ENCODE measurements at places on chromosomes 12 and 14. TPM values are rescaled to one million over a fixed set of nuclear protein-coding genes. Genes with fewer than 3 reads are reported as not detected.

- DNase-seq, result no peak
Measured at GRCh38 chr14:77804592-77804991, 4.7 kb downstream of the ADCK1 start.

DNA sequence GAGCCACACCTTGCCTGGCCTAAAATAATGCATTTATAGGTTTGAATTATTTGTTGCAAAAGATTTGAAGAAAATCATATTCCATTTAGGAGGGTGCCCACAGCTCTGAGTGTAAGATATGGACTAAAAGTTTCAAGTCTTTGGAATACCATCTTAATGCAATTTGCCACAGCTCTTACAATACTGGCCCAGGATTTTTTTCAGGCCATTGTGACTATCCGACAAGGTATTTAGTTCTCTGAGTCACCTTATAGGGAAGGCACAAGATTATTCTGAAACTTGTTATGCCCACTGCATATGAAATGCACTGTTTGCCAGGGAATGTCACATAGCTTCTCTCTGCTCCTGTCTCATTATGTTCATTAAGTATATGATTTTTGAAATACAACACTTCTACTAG, 29.6 kb upstream of the SLC6A13 start:
- DNase-seq, result no peak

GRCh38 chr12:116165036-116165425, 112.5 kb downstream of the MED13L start:
- DNase-seq, result no peak

DNA sequence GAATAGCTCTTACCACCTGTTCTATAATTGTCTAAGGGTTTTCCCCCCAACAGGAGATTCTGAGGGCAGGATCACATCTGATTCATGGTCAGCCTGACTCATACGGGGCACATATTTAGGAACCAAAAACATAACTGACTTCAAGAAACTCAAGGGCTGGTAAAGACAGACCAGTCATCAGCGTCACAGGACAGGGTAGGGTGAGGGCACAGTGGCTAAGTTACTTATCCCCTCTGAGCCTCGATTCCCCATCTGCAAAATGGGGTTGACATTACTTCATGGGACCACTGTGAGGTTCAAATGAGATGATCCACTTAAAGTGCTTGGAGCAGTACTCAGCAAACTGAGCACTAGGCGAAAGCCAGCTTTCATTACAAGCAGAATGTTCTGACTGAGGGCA, 606 bp downstream of the CINP start:
- DNase-seq, result no peak

- no peak for DNase-seq
Measured at GRCh38 chr12:18576104-18576626, 161.6 kb downstream of the PLCZ1 start.

DNA sequence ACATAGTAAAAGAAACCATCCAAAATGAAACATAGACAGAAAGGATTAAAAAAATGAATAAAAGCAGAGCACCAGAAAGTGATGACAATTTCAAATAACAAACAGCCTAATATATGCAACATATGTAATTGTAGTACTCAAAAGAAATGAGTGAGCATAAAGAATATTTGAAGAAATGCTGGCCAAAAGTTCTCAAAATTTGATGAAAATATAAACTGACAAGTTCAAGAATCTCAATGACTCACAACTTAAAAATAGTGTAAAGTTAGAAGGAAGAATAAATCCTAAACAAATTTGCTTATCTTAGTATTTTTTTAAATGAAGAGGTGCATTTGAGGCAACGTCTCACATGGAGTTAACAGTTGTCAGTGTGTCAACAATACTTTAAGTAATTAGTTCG, 498.9 kb downstream of the SLC6A15 start:
- DNase-seq, result no peak

- no peak for DNase-seq
Measured at GRCh38 chr12:73625226-73625625, 912.4 kb upstream of the ATXN7L3B start.

DNA sequence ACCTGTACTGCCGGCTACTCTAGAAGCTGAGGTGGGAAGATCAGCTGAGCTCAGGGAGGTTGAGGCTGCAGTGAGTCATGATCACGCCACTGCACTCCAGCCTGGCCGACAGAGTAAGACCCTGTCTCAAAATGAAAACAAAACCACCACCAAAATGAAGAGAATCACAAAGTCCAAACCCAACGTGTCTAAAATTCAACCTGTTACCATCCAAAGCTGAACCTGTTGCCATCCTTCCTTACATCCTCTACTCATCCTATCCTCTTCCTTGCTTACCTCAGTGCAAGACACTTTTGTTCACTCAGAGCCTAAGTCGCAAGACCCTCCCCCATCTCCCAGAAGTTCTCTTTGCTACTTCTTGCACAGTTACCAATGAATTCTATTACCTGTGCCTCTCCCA, 299.7 kb downstream of the ATP23 start:
- no peak for DNase-seq

GRCh38 chr12:27382924-27383323, 50.3 kb downstream of the BMAL2 start:
- DNase-seq, result no peak

GRCh38 chr12:12925388-12925787, 26.6 kb downstream of the GPRC5D start:
- no peak for DNase-seq

KRT79 gene
- polyA plus RNA-seq, result not detected

AGAP2 gene
- polyA plus RNA-seq, result 1.8 TPM

TAS2R7 gene
- not detected for polyA plus RNA-seq

ANKRD33 gene
- polyA plus RNA-seq, result not detected
